Tongue (tissue), 3 donors: ENCODE measurements at places on chromosomes 4 and X. TPM values are rescaled to one million over a fixed set of nuclear protein-coding genes. Genes with fewer than 3 reads are reported as not detected.
A peak's percentile ranks its signal among the peaks of the same experiment; 100 is the strongest.

DNA sequence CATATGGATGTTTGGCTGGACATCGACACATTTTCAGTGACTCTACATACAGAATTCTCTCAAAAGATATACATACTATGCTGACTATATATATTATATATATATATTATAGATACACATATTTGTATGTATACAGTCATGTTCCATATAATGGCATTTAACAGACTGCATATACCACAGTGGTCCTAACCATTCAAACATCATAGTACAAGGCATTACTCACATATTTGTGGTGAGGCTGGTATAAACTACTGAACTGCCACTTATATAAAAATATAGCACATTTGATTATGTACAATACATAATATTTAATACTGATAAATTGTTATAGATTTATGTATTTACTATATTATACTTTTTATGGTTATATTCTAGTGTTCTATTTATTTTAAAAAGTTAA, 168.5 kb downstream of the IL15 start:
- no peak for DNase-seq

Gene MECP2
- total RNA-seq, result 37.5 TPM

GRCh38 chrX:119885554-119886428, 9.9 kb upstream of the AKAP14 start:
- DNase-seq, result no peak

DNA sequence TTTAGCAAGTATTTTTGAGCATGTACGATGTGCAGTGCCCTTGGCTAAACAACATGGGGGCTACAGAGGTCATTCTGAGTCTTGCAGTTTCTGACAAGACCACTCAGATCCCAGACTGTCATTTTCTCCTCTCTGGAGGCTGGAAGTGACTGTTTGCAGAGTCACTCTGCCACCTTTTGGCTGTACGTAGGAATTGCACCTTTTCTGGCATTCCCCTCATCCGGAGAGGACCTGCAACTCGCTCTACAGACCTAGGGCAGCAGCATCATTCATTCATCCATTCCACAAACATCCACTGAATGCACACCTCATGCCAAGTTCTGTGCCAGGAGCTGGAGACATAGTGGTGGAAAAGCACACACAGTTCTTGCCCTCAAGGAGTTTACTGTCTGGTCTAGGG, 160.4 kb upstream of the GPR101 start:
- DNase-seq, result peak; percentile 39

- peak; percentile 46 for DNase-seq
Measured at GRCh38 chr4:27360790-27361267, 500.2 kb downstream of the STIM2 start.

GRCh38 chr4:89299153-89299791, 8.3 kb downstream of the GPRIN3 start:
- DNase-seq, result no peak

Gene HSFX1
- total RNA-seq, result 2.9 TPM

DNA sequence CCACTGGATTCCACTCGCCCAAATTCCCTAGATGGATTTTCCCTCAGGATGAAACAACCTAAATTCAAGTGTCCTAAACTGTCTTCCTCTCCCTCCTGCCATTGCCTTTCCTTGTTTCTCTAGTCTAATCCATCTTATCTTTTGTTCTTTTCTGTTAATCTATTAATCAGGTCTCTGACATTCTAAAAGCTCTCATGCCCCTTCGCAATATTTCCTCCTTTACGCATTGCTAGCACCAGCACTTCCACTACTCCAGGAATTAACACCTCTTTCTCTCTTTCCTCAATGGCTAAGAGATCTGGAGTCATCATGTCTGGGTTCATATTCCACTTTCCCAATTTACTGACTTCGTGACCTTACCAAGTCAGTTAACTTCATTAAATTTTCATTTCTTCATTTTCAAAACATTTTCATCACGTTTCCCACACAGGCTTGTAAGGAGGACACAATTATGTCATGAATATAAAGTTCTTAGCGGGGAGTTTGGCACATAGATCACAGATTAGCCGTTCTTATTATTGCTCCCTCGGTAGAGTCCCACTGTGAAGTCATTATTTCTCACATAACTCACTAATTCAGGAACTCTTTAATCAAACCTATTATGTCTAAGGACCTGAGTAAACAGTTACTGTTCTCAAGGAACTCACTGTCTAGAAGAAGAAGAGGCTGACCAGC, 45.3 kb downstream of the FAT4 start:
- DNase-seq, result no peak

Gene ERCC6L
- 4.0 TPM for total RNA-seq

DNA sequence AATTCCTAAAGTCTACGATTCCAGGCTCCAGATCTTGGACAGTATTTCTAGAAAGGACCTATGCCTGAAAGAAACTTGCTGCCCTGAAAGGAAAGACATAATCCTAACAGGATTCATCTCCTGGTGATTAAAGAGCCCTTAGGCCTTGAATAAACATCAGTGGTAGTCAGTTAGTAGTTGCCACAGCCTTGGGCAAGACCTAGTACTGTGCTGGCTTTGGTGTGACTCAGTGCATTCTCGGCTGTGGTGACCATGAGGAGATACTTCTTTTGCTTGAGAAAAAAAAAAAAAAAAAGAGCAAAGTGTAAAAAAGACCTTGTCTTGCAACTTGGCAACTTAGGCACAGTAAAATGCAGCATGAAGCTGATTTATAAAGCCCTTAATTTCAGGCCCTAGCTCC, 188.2 kb downstream of the DCAF12L2 start:
- DNase-seq, result no peak

GRCh38 chrX:72169008-72169728, 12.4 kb upstream of the PIN4 start:
- no peak for DNase-seq

GRCh38 chr4:100190643-100191600, 654 bp upstream of the DDIT4L start:
- peak; percentile 51 for DNase-seq

Gene SNCA
- 17.7 TPM for total RNA-seq

DNA sequence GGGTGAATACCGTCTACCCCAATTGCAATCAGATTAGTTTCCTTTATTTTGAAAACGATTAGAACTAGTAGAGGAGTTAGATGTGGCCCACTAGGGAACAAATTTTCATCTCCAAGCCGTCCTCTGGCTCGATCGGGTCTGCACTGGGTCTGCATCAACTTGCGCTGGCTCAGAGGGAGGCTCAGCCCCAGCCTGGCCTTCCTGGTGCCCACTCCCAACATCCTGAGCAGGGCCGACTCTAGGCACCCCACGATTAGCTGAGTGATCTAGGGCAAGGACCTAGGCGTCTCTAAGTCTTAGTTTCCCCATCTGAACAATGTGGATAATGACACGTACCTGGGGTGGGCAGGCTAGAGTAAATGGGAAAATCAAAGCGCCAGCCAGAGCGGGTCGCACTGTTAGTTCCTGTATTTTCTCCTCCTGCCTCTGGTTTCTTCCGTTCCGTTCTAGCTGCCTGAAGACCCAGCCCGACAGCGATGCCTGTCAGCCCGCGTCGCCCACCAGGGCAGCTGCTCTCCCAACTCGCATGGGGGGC, 7.7 kb upstream of the HAND2 start:
- DNase-seq, result peak; percentile 37

- DNase-seq, result no peak
Measured at GRCh38 chr4:126405369-126405982, 1090.7 kb downstream of the FAT4 start.

Gene GYPE
- 0.51 TPM for total RNA-seq

Gene HTR2C
- total RNA-seq, result not detected

Gene TCEAL7
- 292 TPM for total RNA-seq

Gene MAGEE2
- total RNA-seq, result not detected

Gene PCSK1N
- total RNA-seq, result 2.5 TPM

- no peak for DNase-seq
Measured at GRCh38 chr4:40305328-40306170, 29.6 kb upstream of the CHRNA9 start.

Gene ATP1B4
- 367 TPM for total RNA-seq

- DNase-seq, result no peak
Measured at GRCh38 chr4:2245787-2246275, 3.9 kb upstream of the HAUS3 start.

DNA sequence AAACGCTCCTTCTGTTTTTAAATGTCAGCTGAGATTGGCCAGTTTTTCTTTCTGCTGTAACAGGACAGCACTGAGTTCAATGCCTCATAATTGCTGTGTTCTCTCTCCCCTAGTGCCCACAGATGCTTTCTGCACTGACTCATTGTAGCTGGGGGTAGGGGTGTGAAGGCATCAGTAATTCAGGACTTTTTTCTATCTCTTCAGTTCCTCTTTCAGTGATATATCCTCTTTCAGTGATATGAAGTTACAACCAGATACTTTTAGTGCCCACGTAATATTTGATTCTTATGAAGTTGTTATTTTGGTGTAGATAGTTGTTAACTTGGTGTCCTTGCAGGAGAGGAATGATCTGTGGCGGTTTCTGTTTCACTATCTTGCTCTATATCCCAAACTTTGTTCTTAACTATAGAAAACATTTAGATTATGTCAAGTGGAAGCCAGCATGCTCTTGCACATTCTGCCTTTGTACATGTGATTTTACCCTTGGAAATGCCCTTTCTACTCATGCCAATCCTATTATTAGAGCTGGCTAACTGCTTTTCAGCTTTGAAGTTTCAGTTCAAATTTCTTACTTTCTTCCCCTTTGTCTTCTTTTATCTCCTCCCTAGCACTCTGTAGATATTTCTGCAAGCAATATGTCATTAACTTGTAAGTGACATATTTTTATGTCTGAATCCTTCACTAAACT, 1258.4 kb downstream of the FAM133A start:
- no peak for DNase-seq

GRCh38 chr4:17427991-17428390, 83.9 kb downstream of the QDPR start:
- peak; percentile 52 for DNase-seq

GRCh38 chrX:71634366-71634765, 16.1 kb upstream of the CXCR3 start:
- DNase-seq, result peak; percentile 69

DNA sequence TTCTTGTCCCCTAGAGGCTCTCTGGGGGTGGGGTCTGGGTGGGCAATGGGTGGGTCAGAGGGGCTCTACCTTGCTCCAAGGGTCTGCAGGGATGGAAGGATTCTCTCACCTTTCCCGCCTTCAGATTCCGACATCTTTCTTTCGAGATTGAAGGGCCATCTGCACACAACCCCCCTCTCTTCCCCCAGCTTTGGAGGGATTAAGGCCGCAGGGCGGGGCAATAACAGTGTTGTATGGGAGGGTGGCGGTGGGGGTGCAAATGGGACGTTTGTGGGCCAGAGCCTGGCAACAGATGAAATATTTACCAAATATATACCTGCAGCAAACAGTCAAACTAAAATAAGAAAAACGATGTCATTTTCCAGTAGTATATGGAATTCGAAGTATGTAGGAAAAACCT, at the start of gene CACNA1F:
TSS of gene CACNA1F (minus strand) at position 165 of the 400 bp plus-strand sequence. CDS start at position 134, 31 bp downstream.
- no peak for DNase-seq

Gene PROM1
- total RNA-seq, result 39.4 TPM

Gene NUDT11
- 6.2 TPM for total RNA-seq

- DNase-seq, result peak; percentile 54
Measured at GRCh38 chrX:140733766-140734342, 24.3 kb downstream of the LINC00632 start.

Gene RBM46
- total RNA-seq, result not detected

Gene ZFP42
- total RNA-seq, result 0.10 TPM

DNA sequence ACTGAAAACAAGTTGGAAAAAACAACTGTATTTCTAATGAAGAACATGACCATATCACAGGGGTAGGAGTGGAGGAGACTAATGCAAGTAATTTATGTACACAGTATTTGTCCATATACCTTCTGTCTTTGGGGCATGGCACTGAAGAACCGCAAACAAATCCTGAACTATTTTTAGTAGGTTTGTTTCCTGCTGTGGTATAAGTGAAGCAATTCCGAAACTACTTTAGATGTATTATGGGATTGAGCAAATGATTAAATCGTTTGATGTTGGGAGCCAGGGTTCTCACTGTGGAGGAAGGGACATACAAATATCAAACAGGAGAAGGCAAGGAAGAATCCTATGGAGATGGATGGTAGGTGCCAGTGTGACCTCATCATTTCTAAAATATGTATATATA, 18.9 kb upstream of the SH3KBP1 start:
- no peak for DNase-seq

Gene ITIH6
- 0.51 TPM for total RNA-seq

Gene MAGEE1
- 2.7 TPM for total RNA-seq

Gene HTN1
- total RNA-seq, result not detected

DNA sequence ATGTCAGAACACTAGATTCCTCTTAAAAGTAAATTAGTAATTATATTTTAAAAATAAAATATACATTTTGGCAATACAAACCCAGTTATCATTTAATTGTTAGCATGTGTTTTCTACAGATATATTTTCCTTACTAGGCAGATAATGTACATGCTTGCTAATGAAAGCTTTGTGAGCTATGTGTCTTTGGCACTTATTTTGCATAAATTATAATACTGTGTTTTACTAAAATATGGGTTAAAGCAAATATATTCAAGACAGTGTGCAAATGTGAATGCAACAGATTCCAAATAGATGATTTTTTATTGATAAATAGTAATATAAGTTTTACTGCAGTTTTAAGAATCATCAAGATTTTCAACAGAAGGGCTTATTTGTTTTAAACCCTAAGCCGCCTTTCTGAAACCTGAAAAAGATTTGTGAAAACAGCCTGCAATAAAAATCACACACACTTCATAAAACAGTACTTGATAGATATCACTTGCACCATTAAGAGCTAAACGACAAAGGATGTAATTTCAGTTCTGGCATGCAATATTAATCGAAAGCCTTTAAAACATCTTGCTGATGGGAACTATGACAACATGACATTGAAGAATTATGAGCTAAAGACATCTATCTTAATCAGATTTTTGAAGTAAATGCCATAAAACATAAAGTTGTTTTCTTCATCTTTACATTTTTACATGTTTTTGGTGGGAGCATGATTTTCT, 333.3 kb downstream of the DCTD start:
- no peak for DNase-seq

GRCh38 chr4:87025614-87026041, 90.8 kb downstream of the AFF1 start:
- DNase-seq, result no peak

- DNase-seq, result no peak
Measured at GRCh38 chr4:139619644-139620043, 46.0 kb upstream of the MGST2 start.

DNA sequence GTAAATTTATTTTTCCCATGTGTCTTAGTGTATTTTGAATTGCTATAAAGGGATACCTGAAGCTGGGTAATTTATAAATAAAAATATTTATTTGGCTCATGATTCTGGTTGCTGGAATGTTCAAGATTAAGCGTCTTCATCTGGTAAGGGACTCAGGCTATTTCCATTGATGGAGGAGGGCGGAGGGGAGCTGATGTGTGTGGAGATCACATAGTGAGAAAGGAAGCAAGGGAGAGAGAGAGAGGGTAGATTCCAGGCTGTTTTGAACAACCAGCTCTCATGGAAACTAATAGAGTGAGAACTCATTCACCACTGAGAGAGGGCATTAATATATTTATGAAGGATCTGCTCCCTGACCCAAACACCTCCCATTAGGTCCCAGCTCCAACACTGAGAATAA, 39.6 kb upstream of the ADGRL3 start:
- no peak for DNase-seq

DNA sequence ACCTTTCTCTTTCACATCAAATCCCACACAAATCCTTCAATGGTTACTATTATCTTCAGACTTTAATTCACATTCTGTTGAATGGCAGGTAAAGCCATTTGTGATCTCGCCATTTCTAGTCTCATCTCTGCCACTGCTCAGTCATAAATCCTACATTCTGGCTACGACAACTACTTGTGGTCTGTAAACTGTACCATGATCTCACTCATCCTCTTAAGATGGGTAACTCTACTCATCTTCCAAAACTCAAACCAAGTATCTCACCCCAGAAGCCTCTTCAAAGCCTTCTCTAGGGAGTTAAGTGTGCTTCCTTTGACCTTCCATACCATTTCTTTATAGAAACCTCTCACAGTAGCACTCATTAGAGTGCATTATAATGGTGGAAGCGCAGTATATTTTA, 101.8 kb downstream of the NEK1 start:
- no peak for DNase-seq
